ENCODE measurements at places on chromosomes 3 and 15.

DNA sequence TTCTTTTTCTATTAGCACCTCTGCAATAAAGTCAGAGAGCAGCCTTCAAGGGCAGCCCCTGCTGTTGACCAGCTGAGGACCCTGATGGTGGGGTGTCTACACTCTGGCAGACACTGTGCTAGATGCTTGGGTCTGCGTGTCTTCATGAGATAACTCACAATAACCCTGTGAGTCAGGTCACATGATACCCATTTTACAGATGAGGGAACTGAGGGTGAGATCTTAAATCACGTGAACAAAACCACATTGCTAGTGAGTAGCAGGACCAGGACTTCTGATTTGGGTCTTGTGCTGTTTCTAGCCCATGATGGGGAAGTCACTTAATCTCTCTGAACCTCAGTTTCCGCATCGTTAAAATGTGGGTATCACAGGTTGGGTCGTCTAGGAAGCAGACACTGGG, 118.5 kb upstream of the LIPC start:
- DNase-seq: no peak

DNA sequence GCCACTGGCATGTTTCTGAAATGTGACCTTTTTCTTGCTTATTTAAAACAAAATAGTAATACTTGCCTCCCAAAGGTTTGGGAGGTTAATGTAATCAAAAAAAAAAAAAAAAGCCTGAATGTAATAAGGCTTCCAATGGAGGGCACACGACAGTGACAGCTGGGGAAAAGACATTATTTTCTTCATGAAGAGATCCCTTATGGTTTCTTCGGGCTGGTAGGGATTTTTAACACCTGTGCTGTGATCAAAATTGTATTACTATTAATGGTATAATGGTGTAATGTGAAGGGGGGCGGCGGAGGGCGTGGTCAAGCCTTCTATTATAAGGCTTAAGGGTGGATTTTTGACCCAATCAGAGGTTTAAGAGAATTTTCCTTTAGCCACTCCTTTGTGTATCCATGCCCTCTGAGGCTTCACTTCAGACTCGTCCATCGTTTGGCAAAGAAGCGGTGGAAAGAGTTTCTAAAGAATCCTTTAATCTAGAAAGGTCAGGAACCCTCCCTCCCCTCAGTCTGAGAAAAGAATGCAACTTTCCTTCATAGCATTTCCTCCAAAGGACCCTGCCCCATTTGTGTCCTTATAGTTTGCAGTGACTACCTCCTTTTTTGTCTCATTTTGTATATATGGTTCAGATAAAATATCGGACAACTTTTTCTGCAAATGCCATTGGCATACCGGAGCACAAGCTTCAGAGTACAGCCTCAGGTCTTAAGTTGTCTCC, 89.5 kb upstream of the CHD2 start:
- no peak for DNase-seq

- no peak for DNase-seq
Observed at GRCh38 chr3:5791558-5791957, 604.1 kb downstream of the EDEM1 start.

DNA sequence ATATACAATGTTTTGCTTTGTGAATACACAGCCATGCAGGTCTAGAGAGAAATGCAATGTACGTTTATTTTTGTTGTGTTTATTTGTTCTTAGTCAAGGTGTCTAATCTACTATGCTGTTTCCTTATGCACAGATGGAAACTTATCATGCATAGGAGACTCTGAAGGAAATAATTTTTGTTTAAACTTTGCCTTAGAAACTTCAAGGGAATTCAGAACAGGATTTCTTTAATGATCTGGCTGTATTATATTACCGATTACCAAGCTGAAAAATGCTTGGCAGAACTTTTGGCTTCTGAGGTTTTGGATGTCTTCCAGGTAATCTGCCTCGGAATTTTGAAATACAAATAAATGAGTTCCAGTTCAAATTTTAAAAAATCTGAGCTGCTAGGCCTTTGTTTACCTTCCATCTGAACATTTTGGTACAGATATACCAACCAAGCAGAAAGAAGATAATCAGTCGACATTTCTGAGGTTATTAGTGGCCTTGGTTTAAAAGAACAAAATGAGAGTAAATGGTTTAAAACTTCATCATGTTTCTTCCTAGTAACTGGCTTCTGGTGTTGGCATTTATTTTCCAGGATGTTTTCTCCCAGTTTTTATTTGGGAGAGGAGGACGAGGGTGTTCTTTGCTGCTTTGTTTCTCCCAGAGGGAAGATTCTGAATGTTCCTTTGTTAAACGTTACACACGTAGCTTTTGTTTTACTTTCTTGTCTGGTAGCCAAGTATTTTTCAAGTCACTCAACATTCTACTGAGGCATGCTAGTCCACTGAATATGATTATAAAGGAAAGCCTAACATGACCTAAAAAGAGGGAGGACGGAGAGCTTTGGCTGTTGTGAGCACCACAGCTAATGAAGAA, 421.8 kb upstream of the TBL1XR1 start:
- no peak for DNase-seq

- DNase-seq: no peak
Observed at GRCh38 chr3:79473993-79474392, 293.8 kb downstream of the ROBO1 start.

- DNase-seq: no peak
Observed at GRCh38 chr3:155963570-155963969, 93.1 kb downstream of the GMPS start.

- DNase-seq: no peak
Observed at GRCh38 chr3:81823882-81824395, 62.5 kb upstream of the GBE1 start.

- DNase-seq: no peak
Observed at GRCh38 chr3:46564190-46565021, 1.7 kb downstream of the LRRC2 start.

GRCh38 chr3:116444819-116445310, 422 bp downstream of the LSAMP start:
- DNase-seq: no peak

GRCh38 chr3:102129760-102130608, 280.7 kb downstream of the NFKBIZ start:
- no peak for DNase-seq

Data from activated gamma-delta T cell (primary cell).